ENCODE measurements at places on chromosomes 1 and 21. TPM values are rescaled to one million over a fixed set of nuclear protein-coding genes. Genes with fewer than 3 reads are reported as not detected.

KLF17 gene
- under 0.01 TPM for total RNA-seq

PLCH2 gene
- 9.1 TPM for total RNA-seq

KMO gene
- 0.25 TPM for total RNA-seq

ELAPOR1 gene
- 15.0 TPM for total RNA-seq

TEDDM1 gene
- not detected for total RNA-seq

PRDM2 gene
- 39.6 TPM for total RNA-seq

C1orf141 gene
- 0.25 TPM for total RNA-seq

NRAS gene
- 47.0 TPM for total RNA-seq

NGF gene
- 0.74 TPM for total RNA-seq

TTLL10 gene
- total RNA-seq = not detected

SNAPIN gene
- 32.2 TPM for total RNA-seq

CYYR1 gene
- 2.7 TPM for total RNA-seq

LYPD8 gene
- total RNA-seq = not detected

PIGR gene
- total RNA-seq = under 0.01 TPM

MAB21L3 gene
- total RNA-seq = under 0.01 TPM

TMCO4 gene
- 0.49 TPM for total RNA-seq

HORMAD1 gene
- 0.49 TPM for total RNA-seq

OR6N1 gene
- not detected for total RNA-seq

TRIM67 gene
- 46.7 TPM for total RNA-seq

MTARC1 gene
- 13.5 TPM for total RNA-seq

LAX1 gene
- not detected for total RNA-seq

QSOX1 gene
- 14.0 TPM for total RNA-seq

RHD gene
- 0.25 TPM for total RNA-seq

TMEM234 gene
- total RNA-seq = 10.6 TPM

OR2T33 gene
- not detected for total RNA-seq

KRTAP11-1 gene
- not detected for total RNA-seq

RASSF5 gene
- total RNA-seq = 0.98 TPM

NME7 gene
- 39.3 TPM for total RNA-seq

ZNF593OS gene
- total RNA-seq = not detected
